Activated CD4-positive, alpha-beta T cell treated with anti-CD3 and anti-CD28 coated beads, Interleukin-2, Interleukin-6, amounts not matched to agents 100 ng/mL and 50 ng/mL, durations not matched to agents 16 hours and 8 hours (primary cell): ENCODE measurements at places on chromosomes 4 and X.

DNA sequence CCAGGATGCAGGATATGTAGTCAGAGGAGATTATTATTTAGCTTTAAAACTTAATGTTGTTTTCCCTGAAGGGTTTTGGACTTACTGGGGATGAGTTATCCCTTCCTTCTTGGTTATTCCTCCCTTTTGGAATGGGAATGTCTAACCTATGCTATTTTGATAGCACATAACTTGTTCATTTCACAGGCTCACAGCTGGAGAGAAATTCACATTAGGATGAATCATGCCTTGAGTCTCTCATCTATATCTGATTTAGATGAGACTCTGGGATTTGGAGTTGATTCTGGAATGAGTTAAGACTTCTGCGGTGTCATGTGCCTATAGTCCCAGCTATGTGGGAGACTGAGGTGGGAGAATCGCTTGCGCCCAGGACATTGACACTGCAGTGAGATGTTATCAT is 81.1 kb downstream of the ATP11C start:
- DNase-seq = no peak

DNA sequence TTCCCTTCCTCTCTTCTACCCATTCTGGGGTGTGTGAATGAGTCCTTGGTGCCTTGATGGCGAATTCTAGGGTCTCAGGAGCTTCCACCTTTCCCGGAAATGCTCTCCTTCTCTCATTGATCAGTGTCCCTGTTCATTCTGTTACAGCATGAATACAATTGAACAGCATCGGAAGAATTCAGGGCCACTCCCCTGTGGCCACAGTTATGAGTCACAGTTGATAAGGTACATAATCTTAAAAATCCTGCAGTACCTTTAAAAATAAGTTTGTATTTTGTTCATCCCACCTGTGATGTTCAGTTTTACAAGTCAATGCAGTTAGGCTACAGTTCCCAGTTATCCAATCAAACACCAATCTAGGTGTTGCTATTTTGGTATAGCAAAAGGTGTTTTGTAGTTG is 47.3 kb upstream of the FAM9A start:
- no peak for DNase-seq

GRCh38 chr4:88743696-88744095 is 46.1 kb upstream of the NAP1L5 start:
- DNase-seq = no peak

DNA sequence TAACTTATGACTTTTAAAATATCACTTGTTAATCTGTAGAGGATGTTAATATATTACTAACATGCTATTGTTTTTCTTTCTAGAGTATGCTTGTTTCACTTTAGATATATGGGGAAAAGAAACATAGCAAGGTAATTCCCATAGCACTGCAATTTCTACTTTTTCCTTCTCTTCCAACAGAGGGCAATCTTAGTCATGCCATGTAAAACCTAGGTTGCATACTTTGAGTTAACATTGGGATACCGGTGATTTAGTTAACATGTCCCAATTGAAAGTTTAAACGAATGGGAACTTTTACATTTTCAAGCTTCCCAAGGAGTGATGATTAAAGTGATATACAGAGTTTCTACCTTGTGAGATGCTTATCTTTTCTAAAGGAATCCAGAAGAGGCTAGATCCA is 89.4 kb upstream of the IL13RA1 start:
- DNase-seq = no peak

DNA sequence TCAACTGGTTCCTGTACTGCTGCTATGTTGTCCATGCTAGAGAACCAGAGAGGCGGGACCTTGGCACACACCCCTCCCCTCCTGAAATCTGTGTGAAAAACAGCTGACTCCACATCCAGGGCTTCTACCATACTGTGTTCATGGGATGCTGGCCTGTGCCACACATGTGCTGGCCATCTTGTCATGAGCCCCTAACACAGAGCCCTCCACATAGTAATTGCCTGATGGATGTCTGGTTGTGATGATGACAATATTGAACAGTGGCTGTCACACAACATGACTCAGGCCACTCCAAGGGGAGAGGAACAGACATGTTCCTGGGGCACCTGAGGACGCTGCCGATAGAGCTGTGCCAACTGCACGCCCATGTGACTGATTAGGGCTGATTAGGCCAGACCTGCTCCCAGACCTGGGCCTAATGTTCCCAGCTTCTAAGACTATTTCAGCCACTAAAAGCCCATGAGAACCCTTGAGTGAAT is 13.1 kb downstream of the SLC25A5 start:
- DNase-seq = no peak

- no peak for DNase-seq
These were observed 89.9 kb downstream of the CFAP299 start for GRCh38 chr4:80425124-80426100.

DNA sequence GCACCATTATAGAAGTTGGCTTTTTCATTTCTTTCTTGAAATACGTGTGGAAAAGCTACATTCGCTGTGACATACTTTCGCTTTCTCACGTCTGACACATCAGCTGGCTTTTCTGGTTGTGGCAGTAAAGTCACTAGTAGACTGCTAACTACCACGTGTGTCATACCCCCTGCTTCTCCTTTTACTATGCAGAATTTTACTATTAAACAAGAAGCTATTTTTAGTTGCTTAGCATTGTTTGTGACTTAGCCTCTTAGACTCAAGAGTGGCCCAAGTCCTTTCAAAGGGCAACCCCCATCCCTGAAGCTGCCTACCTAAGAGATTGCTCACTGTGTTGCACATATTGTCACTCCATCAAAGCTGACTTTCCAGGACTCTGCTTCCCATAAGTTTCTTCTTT is 2.1 kb upstream of the IL2 start:
- DNase-seq = peak; percentile 69

GRCh38 chrX:142043196-142043595 is 139.5 kb downstream of the MAGEC1 start:
- DNase-seq = no peak

GRCh38 chr4:128955751-128956150 is 137.6 kb downstream of the SCLT1 start:
- no peak for DNase-seq

- no peak for DNase-seq
These were observed 106.6 kb downstream of the FNIP2 start for GRCh38 chr4:158875455-158875854.

DNA sequence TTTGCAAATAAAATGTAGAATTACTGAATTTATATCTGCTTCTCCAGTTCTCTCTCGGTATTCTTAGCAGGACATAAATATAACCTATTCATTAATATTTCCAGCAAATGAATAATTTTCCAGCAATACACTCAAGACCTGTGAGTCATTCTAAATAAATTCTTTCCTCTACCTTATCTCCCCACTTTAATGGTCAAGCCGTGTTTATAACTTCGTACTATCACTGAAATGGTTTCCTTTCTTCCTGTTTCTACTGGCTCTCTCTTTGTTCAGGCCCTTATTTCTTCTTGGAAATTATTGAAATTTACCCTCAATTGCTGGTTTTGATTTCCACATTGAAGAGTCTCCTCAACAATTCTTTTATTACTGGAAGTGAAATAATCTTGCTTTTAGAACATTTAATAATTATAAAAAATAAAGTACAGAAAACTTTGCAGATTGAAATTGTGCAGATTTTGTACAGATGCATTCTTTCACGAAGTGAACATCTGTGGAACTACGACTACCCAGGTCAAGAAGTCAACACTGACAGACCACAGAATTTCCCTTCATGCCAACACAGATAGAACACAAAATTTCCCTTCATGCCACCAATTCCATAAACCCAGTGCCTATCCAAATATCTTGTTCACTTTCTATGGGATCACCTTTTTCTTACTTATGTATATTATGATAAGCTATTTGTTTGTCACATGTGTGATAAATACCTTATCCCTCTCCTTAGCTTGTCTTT is 205.7 kb downstream of the FAT4 start:
- DNase-seq = no peak

GRCh38 chr4:8911316-8912088 is 39.9 kb upstream of the HMX1 start:
- DNase-seq = no peak

- DNase-seq = no peak
These were observed 1007.1 kb downstream of the SH3BGRL start for GRCh38 chrX:82208975-82209374.

DNA sequence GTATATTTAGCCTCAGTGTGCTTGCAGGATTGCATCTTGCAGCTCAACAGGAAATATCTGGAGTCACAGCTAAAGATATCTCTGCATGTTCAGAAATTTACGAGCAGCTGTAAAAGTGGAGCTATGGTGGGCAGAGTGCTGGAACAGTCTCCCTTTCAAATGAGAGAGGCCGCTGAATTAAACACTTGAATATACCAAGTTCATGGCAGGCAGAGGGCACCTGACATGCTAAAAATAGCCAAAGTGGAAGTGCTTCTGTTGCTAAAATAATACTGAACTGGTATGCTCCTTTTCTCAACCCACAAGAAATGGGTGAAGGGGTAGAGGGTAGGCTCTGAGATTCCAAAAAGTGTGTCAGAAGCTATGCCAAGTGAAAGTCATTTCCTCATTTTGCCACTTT is 98.1 kb downstream of the MGST2 start:
- DNase-seq = no peak

DNA sequence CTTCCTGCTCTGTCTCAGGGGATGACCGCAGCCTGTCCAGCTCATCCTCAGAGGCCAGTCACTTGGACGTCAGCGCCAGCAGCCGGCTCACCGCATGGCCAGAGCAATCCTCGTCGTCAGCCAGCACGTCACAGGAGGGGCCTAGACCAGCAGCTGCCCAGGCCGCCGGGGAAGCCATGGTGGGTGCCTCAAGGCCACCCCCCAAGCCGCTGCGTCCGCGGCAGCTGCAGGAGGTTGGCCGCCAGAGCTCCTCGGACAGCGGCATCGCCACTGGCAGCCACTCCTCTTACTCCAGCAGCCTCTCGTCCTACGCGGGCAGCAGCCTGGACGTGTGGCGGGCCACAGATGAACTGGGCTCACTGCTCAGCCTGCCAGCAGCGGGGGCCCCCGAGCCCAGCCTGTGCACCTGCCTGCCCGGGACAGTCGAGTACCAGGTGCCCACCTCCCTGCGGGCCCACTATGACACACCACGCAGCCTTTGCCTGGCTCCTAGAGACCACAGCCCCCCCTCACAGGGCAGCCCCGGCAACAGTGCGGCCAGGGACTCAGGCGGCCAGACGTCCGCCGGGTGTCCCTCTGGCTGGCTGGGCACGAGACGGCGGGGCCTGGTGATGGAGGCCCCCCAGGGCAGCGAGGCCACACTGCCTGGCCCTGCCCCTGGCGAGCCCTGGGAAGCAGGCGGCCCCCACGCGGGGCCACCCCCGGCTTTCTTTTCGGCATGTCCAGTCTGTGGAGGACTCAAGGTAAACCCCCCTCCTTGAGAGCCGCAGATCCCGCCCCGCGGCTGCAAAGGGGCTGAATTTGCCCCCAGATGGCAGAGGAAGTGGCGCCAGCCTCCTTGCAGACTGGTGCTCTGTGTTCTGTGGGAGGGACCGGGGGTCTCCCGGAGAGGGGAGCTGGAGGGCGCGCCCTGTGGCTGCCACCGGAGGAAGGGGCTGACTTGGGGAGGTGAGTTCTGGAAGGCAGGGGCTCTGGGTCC is 29.9 kb downstream of the DOK7 start:
- DNase-seq = no peak

GRCh38 chrX:87003031-87003430 is 514.6 kb upstream of the KLHL4 start:
- DNase-seq = no peak

GRCh38 chr4:136636155-136636554 is 896.1 kb downstream of the PCDH18 start:
- DNase-seq = no peak

DNA sequence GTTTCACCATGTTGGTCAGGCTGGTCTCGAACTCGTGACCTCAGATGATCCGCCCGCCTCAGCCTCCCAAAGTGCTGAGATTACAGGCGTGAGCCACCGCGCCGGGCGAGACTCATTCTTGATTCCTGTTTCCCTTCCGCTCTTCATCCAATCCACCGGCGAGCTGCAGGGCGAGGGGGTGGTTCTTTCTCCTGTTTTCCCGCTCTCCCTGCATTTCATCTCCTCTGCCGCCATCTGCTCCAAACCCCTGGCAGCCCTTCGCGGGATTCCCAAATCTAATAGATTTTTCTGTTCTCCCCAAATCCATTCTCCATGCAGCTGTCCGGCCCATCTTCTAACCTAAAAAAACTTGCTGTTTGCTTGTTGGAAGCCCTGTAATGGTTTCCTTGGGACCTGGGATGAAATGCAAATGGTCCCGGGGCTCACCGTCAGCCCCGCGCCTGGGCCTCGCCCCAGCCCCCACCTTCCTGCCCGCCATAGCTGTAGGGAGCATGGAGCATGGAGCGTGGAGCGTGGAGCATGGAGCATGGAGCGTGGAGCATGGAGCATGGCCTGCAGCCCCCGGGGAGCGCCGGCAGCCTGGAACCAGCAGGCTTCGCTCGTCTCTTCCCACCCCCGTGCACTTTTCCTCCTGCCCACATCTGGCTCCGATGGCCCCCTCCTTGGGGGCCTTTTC is 1.1 kb downstream of the ZFP42 start:
- DNase-seq = no peak

- no peak for DNase-seq
These were observed 172.8 kb upstream of the CXCL13 start for GRCh38 chr4:77432717-77433417.

DNA sequence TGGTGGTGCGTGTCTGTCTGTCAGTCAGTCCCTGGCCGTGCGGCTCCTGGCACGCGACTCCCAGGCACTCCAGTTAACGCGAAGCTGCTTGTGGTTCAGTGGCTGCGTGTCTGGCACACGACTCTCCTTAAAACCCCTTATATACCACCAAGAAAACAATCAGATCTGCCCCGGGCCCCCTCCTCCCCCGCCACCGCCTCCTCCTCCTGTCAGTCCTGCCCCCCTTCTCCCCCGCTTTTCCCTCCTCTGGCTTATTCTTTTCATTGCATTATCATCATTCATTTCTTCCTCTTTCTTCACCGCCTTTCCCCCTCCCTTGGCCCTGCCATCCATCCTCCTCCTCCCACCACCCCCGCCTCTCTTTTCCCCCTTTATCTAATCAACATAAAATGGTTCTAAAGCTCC is at the start of gene NEUROG2:
TSS of gene NEUROG2 (minus strand) at position 115 of the 405 bp plus-strand sequence. CDS start 705 bp downstream, outside the sequence.
- DNase-seq = no peak

GRCh38 chrX:24355095-24355494 is 5.3 kb upstream of the SUPT20HL1 start:
- DNase-seq = no peak

- DNase-seq = no peak
These were observed 82.7 kb downstream of the RAPGEF2 start for GRCh38 chr4:159185591-159186023.

GRCh38 chrX:110276778-110277177 is 41.1 kb downstream of the AMMECR1 start:
- no peak for DNase-seq
